ENCODE measurements at places on chromosomes 13 and 19.

GRCh38 chr19:45311621-45312020 lies 11.1 kb downstream of the CKM start:
- no peak for DNase-seq

GRCh38 chr13:114103801-114104654 lies 28.4 kb downstream of the RASA3 start:
- DNase-seq, result no peak

GRCh38 chr19:8608941-8609278 lies 1.6 kb downstream of the ADAMTS10 start:
- DNase-seq, result peak; percentile 13

- peak; percentile 52 for DNase-seq
Observed at GRCh38 chr19:18440415-18440877, 2.5 kb upstream of the ISYNA1 start.

DNA sequence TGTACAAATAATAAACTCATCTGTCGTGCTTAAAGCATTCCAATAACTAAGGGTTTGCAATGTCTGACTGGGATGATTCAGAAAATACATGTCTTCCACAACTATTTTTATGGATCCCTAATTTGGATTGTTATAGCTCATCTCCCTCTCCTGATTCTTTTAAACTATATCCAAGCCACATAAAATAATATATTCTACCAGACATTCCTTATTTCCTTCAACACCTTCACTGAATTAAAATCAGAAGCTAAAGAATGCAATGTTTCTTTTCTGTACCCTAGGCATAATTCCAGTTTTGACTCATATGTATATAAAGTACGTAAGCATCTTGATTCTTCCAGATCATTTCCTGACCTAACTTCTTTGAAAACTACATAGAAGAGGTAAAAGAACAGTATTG lies 420.4 kb downstream of the EFNB2 start:
- no peak for DNase-seq

GRCh38 chr13:98315902-98316301 lies 138.8 kb upstream of the RNF113B start:
- DNase-seq, result no peak

GRCh38 chr19:1094655-1094977 lies 559 bp downstream of the POLR2E start:
- DNase-seq, result no peak

DNA sequence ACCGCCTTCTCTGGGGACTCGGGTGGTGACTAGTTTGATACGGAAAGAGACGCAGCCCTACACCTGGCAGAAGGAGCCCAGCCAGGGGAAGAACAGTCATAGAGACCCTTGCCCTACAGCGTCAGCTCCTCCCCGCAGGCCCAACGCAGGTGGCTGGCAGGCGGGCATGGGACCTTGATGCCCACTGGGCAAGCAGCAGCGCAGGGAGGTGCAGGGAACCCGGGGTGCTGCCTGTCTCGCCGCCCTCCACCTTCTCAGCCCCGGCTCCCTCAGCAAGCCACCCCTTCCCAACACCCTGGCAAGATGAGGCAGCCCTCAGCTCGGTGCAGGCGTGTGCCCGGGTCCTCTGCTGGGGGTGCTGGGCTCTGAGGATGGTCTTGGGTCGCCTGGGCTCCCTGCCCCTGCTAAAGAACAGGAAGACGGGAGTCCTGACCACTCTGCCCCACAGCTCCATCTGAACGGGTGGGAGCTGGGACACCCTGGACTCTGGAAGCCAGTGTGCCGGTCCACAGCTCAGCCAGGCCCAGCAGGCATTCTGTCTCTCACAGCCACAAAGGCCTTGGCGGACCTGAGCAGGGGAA lies 9.0 kb downstream of the MIER2 start:
- DNase-seq, result no peak

DNA sequence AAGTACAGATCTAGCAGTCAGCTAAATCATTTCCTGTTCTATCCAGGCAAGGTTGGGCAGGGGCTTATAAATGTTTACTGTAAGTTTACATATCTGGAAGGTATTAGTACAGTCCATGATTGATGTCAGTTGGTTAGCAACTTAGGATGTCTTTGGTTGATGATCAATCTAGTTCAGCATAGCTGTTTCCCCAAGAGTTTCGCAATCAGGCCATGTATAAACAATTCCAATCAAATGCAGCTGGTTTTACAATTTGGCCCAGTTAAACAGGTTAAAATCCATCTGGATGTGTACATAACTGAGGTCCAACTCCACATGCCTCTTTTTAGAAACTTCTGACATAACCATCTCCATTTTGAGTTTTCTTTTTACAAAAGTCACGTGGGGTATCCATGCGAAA lies 6.9 kb downstream of the ZNF221 start:
- no peak for DNase-seq

DNA sequence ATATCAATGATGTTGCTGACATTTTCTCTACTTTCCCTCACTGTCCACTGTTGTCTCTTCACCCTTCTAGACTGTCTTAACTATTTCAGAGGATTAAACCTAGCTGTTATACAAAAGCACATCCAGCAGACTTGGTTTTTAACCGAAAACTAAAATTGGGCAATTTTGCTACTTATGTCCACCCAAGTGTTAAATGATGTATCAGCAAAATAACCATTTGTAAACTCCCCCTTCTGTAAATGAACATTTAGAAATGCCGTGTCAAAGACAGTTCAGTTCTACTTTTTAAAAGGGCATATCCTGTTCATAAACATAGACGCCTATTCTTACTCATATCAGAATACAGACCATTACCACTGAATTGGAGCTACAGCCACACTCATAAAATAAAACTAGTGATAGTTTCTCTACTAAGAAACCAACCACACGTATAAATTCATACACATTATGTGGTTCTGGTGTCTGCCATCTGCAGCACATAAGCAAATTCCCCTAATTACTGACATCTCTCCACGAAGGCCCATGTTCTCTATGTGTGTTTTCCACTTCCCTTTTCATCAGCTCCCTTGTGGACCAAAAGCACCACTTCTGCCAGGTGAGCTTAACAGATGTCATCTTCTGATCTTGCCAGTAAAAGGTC lies 1091.8 kb downstream of the PCDH9 start:
- DNase-seq, result no peak

DNA sequence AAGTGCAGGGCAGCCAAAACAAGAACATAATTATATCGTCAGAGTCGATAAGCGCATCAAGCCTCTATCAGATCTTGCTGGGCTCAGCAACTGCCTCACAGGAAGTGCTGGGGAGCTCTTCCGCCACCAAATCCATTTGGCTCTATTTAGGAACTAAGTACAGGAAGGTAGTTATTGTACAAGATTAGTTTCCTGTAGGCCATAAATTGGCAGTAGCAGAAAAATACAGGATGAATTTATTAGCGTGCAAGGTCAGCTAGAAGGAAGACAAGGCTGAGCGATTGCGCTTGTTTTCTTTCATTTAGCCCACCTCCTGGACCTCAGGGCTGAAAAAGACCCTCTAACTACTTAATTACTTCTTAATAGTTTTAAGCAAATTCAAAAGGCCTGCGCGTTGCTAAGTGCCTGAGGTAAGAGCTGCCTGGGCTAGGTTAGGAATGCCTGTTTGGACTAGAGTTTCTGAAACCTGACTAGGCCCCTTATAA lies 118.5 kb downstream of the IRS2 start:
- no peak for DNase-seq

GRCh38 chr19:19447536-19448237 lies 42.2 kb downstream of the GATAD2A start:
- peak; percentile 62 for DNase-seq

DNA sequence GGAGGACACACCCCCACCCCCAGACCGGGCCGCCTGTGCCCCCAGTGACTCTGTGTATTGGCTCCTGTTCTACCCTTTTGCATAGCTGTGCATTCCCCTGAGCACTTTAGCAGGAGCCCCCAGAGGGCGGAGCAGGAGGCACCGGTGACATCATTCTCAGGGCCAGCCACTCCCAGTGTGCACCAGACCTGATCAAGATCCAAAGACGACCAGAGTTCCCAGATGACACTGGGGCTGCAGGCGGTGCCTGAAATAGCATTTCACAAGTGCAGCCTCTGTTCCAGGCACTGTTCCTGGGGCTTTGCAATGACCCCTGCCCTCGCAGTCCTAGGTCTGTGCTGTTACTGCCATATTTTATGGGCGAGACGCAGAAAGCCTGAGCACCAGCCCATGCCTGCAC lies 14.5 kb upstream of the PTPRS start:
- no peak for DNase-seq

DNA sequence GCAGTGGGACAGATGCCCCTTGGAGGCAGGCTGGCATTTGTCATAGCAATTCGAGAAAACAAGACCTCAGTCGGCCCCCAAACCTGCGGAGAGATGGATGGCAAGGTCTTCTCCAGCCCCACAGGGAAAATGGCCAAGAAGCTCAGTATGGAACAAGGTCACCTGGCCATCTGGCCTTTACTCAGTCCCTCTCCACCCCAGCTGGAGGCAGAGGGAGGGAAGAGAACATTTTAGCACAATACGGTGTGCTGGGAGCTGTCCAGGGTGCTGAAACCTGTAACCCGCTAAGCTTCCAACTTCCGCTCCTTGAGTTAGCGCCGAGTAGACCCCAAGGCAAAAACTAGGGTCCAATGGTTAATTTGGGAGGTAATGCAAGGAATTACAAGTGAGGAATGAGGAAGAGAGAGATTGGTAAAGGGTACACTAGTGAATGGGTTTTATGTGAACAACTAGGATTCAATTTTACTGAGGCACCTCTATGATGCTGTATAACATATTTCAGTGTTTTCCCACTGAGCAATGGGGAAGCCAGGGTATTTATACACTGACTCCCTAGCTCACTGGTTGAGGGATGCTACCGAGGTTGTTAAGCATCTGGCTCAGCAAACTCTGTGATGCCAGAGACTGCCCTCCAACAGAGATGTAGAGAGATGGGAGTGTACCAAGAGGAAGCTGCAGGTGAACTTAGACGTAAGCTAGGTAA lies 64.3 kb downstream of the CACNA1A start:
- peak; percentile 54 for DNase-seq

GRCh38 chr19:46221981-46222610 lies 7.4 kb upstream of the IGFL1 start:
- DNase-seq, result no peak

- DNase-seq, result no peak
Observed at GRCh38 chr13:90108547-90108946, 1238.9 kb upstream of the MIR17HG start.

DNA sequence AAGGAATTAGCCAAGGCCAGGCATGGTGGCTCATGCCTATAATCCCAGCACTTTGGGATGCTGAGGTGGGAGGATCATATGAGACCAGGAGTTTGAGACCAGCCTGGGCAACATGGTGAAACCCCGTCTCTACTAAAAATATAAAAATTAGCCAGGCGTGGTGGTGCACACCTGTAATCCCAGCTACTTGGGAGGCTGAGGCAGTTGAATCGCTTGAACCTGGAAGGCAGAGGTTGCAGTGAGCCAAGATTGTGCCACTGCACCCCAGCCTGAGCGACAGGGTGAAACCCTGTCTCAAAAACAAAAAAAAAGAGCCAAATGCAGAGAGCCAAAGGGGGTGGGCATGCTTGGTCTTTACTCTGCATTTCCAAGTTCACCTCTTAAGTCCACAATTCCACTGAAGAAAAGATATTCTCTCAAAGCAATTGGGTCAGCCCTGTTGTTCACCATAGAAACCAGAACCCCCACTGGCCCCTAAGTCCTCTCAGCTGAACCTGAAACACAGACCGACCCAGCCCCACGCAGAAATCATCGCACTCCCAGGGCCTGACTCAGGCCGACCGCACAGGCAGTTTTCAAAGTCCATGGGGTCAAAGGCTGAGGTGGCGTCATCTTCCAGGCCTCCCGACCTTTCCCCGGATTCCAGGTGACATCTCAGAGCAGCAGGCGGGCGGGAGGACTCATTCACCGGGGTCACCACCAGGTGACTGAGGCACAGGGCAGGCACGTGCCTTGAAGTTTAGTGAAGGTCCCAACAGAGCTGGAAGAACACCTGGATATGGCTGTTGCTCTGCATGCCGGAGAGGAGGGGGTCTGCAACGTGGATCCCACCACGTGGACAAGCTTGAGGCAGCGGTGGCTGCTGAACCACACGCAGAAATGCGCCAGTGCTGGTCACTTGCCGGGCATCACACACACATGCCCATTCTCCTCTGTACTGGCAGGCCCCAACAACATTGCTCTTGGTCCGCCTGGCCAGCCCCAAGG lies 33.1 kb downstream of the SLC25A42 start:
- DNase-seq, result no peak

DNA sequence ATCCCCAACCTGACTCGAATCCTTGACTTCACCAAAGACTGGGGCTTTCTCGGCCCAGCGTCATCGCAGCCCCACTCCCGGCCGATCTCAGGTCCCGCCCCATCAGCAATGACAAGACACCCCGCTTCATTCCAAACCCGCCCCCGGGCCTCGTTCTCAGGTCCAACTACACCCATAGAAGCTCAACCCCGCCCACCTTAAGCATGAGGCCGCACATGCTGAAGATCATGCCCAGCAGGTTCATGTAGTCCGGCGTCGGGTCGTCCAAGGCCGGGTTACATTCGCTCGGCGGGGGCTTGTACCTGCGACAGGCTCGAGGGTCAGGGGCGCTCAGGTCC lies 2.3 kb downstream of the WDR83 start:
- DNase-seq, result peak; percentile 69

Measured in CD4-positive, alpha-beta T cell treated with Interleukin-17A for 4 hours (primary cell).